ENCODE measurements at places on chromosomes 7 and 10.

- no peak for DNase-seq
Measured at GRCh38 chr7:33400214-33400538, 270.8 kb downstream of the BBS9 start.

GRCh38 chr7:41592794-41593193, 110.1 kb downstream of the INHBA start:
- DNase-seq, result no peak

DNA sequence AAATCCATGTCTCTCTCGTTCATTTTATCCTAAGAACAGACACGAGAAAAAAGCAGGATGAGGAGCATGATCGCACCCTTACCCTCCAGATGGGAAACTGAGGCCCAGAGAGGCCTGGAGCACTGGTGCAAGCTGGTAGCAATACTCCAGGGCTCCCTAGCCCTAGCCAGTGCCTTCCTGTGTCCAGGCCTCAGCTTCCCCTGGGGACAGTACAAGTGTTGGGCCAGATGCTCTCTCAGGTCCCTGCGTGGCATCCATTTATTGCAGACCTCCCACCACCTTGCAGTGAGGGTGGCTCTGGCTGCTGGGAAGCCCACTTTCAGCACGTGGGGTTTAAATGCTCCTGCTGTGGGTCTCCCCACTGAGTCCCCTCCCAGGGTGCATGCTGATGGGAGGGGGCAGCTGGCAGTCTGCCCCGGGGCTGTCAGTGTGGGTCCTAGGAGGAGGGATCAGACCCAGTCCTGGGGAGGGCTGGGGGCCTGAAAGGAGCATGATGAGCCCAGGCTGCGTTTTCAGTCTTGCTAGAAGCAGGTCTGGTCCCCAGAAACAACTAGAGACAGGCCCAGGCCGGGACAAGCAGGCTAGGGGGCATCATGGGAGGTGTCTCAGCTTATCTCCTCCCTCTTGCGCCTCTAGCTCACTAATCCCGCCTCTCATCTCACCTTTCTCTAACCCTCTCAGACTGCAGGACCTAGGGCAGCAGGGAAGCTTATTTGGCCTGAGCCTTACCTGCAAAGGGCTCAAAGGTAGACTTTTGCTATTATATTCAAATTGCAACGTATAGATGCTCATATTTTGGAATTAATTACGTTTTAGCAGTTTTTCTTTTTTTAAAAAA, 662 bp upstream of the PPIF start:
- DNase-seq, result no peak

DNA sequence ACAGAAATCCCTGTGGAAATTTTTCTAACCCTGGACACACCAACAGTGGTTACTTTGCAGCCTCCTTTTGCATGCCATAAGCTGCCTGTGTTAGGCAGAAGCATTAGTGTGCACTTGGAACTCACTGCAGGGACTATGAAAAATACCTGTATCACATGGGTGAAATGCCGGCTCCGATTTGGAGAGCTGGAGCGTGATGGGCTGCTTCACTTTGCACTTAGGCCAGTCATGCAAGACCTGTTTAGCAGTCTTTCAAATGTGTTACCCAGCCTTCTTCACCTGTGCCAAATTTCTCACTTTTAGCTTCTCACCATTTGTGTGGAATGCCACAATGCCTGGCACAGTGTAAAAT, 11.3 kb downstream of the NCOA4 start:
- no peak for DNase-seq

GRCh38 chr7:131829947-131830558, 273.6 kb upstream of the PODXL start:
- no peak for DNase-seq

- DNase-seq, result peak; percentile 22
Measured at GRCh38 chr7:37643876-37644275, 39.7 kb upstream of the GPR141 start.

DNA sequence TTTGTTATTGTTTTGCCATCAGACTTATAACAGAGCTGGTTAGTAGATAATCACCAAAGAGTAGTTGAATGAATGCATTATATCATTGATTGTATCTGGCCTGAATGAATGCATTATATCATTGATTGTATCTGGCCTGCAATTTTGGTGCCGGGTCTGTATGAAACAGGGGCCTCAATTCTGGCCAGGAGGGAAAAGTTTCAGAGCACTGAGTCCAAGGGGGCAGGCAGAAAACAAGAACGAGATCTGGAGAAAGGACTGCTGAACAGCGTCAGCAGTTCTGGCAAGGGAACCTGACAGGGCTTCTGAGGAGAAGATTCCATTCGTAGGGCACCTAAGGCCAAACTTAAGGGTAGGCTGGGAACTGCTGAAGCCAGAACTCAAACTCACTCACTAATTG, 128.0 kb downstream of the SEMA3C start:
- DNase-seq, result no peak

DNA sequence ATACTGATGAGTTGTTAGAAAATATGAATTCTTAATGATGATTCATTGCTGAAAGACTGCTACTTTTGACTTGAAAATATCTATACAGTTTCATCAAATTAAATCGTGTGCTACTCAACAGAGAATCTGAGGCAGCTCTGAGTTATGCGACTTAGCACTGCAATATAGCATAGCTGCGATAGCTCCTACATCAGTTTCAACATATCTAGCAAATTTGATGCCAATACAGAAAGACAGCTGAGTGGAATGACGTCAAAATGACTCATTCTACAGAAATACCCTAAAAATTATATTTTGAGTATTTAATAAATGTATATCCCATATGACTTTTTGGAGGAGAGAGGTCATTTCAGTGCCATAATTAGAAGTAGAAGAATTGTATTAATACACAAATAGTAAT, 1.1 kb upstream of the TARP start:
- DNase-seq, result peak; percentile 56

GRCh38 chr7:86961686-86962085, 97.8 kb downstream of the ELAPOR2 start:
- no peak for DNase-seq

DNA sequence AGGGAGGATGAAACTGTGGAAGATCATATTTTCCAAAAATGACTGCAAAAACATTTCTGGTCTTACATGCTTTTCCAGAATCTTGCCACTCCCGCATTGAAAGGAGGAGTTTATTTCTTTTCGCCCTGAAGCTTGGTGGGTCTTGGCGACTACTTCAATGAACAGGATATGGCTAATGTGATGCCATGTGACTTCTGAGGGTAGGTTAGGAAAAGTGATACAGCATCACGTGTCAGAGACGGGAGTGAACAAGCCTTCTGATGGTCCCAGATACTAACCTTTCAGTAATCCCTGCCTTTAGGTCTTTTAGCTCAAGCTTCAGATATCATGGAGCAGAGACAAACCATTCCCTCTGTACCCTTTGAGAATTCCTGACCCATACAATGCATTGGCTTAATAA, 192.2 kb upstream of the HPS1 start:
- no peak for DNase-seq

DNA sequence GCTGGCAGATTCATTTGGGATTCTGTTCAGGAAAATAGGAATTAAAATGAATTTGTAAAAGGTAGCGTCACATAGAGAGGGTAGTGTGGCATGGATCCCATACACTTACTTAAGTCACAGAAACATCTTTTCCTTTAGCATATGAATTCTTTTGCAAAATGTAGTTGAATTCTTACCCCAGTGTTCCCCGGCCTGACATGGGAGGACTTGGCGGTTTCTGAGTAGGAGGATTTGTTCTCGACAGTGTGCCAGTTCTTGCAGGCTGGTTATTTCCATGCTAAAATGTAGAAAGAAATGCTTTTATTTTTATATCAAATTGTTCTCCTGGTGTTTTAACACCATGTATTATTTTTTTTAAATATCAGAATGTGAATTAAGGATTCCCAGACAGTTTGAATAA, 72.6 kb downstream of the PDSS1 start:
- no peak for DNase-seq

GRCh38 chr10:31887850-31888249, 40.8 kb downstream of the ARHGAP12 start:
- no peak for DNase-seq

DNA sequence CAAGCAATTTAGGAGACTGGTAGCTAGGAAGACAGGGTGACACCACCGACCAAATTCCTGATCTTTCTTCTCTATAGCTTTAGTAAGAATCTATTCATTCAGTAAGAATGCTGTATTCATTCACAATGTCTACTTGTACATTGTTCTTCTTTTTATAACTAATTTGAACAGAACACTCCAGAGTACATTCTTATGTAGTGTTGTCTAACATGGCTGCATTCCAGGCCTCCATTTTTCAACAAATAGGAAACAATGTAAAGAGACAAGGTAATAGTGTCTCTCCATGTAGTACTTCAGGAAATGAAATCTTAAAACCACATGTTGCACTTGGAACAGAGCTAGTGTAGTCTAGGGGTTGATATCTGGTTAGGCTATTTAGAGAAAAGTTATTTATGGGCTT, 1.8 kb downstream of the VCL start:
- no peak for DNase-seq

- DNase-seq, result no peak
Measured at GRCh38 chr7:40833191-40833887, 698.5 kb downstream of the SUGCT start.

DNA sequence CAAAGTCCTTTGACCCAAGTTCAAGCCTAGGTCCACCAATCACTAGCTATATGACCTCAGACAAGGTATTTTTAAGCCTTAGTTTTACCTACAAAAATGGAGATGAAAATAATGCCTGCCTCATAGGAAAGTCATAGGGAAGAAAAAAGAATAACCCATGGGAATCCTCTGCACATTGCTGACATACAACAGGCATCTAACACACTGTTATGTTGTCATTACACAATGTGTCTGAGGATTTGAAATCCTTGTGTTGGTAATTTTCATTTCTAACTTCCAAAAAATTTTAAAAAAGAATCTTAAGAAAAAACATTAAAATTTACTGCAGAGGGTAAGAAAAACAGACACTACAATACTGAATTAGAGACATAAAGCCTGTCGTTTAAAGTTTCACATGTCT, 5.7 kb downstream of the ANK3 start:
- DNase-seq, result no peak

DNA sequence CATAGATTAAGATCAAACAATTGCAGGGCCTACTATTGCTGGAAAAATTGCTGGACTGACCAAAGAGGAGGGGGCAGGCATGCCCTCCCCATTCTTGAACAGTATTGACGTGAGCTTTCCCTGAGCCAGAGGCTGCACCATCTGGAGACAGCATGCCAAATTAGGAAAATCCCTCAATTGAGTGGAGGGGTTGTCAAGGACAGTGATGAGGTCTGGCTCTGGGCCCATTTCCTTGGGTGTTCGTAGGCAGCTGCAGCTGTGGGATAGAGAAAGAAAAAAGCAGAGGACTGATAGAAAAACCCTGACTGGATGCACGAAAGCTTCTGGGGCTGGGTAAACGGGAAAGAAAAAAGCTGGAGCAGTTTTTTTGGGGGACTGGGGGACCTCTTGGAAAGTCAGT, 22.8 kb upstream of the ORC5 start:
- no peak for DNase-seq

DNA sequence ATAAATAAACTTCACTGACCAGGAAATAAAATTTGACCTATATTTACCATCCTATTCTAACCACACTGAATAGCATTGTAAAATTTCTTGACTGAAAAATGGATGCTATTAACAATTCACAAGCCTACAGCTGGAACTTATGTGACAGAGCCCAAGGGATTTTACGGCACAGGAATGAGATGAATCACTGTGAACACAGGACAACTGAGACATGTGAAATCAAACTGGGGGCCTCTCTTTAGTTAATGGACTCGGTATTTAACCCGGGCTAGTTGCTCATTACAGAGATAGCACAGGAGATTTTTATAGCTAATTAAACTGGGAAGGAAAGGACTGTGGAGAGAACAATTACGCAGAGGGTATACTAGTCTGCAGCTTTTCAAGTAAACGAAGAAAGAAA, 100.6 kb downstream of the MICU1 start:
- no peak for DNase-seq

DNA sequence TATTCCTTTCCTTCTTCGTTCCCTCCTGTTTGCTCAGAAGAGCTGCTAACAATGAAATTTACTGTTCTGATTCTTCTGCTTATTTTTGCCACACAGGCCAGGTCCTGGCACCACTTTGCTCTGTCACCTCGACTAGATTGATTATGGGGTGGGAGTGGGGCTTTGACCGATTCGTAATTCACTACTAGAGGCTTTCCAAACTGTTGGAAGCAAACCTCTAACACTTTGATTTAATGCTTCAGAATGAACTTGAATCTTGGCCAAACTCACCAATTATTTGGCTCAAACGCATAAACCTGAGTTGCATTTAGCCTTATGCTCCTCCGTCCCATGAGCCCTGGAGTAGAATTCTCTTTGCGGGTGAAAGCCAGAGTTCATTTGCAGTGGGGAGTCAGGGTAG, 476.2 kb upstream of the FZD8 start:
- no peak for DNase-seq

GRCh38 chr10:71888623-71889387, 37.8 kb upstream of the PSAP start:
- DNase-seq, result peak; percentile 99

GRCh38 chr10:34193931-34194626, 621.0 kb downstream of the PARD3 start:
- no peak for DNase-seq

GRCh38 chr10:114664127-114664526, 6.1 kb upstream of the ABLIM1 start:
- DNase-seq, result no peak

DNA sequence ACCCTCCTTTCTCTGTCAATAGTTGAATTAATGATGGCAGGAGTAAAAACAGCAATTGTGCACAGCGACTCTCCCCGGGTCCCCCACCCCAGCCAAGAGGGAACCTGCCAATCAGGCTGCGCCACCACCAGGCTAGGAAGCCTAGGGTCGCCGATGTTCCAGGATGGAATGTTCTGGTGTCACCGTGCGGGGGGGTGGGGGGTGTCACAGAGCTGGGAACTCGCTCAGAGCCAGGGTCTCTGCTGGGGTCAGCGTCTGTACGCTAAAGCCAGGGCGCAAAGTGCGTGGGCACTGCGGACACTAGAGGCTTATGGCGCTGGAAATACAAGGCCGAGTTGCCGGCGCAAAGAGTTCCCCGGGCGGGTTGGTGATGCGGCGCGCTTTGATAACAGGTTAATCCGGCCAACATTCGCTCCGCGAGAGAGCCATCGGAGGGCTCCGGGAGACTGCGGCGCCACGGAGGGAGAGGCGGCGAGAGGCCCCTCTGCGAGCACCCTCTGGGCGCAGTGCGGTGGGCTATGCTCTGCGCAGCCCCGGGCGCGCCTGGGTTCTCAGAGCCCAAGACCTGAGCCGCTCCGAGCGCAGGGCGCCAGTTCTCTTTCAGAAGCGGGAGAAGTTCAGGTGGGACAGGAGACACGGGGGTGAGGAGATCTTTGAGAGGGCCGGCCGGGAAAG, 192.3 kb downstream of the EMX2 start:
- DNase-seq, result no peak

- no peak for DNase-seq
Measured at GRCh38 chr10:122659651-122660050, 40.0 kb downstream of the C10orf120 start.

DNA sequence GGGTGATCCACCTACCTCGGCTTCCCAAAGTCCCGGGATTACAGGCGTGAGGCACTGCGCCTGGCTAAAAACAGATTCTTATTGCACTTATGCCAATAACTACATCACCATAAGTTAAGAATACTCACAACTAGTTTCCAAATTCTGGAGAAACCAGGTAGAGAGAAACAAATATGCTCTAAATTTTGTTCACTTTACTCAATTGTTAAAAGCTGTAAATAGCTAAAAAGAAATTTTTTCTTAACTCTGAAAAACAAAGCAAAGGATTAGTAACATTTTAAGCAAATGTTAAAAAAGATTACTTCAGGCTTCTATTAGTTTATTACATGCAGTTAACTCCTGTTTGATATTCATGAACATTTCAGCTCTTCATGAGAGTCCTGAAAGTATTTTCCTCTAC, 28.3 kb upstream of the ZMIZ2 start:
- no peak for DNase-seq

GRCh38 chr10:62239994-62240393, 28.6 kb downstream of the RTKN2 start:
- no peak for DNase-seq

GRCh38 chr7:11604505-11604904, 227.5 kb downstream of the THSD7A start:
- DNase-seq, result no peak

Measured in suppressor macrophage treated with lipopolysaccharide for 1 hour (primary cell).